Hematopoietic multipotent progenitor cell treated with erythropoietin and hydrocortisone succinate and interleukin-3 and kit ligand, for 17 days (in vitro differentiated cells): ENCODE measurements at places on chromosomes 4 and X.
A peak's percentile ranks its signal among the peaks of the same experiment; 100 is the strongest.

DNA sequence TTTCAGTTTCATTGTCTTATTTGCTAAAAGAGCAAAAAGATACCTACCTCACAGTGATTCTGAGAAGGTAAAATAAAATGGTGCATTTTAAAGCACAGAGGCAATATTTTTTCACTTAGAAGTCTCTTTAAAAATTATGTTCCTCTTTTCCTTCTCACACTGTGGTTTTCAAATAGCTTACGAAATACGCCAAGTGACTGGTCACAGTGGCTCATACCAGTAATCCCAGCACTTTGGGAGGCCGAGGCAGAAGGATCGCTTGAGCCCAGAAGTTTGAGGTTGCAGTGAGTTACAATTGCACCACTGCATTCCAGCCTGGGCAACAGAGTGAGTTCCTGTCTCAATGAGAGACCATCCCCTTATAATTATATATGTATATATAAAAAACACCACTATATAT is 372.6 kb downstream of the FBXO8 start:
- no peak for DNase-seq

- DNase-seq = no peak
These were observed 35.1 kb downstream of the FBXO8 start for GRCh38 chr4:174248407-174248806.

DNA sequence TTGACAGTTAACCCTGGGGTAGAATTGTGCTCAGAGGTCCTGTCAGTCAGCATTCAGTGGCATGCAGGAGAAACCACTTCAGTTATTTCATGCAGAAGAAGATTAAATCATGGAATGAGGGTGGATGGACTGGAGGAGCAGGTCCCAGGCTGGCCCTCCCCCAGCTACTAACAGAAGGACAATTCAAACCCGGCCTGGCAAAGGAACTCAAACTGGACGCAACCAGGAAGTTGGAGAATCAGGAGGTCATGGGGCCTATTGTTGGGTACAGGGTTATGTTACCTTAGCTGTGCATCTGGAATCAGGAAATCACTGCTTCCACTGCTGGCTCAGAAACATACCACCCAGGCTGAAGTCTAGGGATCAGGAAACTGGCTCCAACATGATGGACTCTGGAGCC is 121.4 kb downstream of the GPAT3 start:
- no peak for DNase-seq

DNA sequence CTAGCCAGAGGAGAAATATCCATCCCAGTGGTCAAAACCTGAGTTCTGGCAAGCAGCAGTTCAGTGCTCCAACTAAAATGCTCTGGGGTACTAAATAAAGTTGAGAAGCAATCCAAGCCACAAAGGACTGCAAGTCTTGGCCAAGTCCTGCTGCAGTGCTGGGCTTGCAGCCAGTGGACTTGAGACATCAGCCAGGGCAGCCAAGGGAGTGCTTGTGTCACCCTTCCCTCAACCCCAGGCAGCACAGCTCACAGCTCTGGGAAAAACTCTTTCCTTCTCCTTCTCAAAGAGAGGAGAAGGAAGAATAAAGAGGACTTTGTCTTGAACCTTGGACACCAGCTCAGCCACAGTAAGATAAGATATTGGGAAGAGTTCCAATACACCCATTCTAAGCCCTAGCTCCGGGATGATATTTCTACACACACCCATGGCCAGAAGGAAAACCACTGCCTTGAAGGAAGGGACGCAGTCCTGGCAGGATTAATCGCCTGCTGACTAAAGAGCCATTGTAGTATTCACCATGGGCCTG is 99.8 kb downstream of the PTCHD1 start:
- DNase-seq = no peak

DNA sequence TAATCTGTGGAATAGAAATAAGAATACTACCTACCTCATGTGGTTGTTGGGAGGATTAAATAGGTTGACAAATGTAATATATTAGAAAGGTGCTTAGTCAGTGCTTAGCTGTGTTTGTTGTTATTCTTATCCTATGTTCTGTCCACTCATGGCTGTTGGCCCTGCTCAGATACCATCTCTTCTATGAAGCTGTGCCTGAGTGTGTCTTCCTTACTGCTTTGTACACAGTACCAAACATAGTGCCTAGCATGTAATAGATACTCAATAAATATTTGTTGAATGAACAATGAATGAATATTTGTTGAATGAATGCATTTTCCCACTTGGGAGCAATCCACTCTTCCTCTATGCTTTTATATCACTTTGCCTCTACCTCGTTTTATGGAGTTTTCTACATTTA is 57.2 kb downstream of the NHS start:
- no peak for DNase-seq

- DNase-seq = no peak
These were observed 65.4 kb downstream of the ANKRD17 start for GRCh38 chr4:73193155-73193554.

- DNase-seq = no peak
These were observed 108.4 kb downstream of the LINC00632 start for GRCh38 chrX:140817943-140818342.

- DNase-seq = no peak
These were observed 493 bp upstream of the UCHL1 start for GRCh38 chr4:41256131-41256739.

- DNase-seq = no peak
These were observed 3.4 kb upstream of the GK start for GRCh38 chrX:30649859-30650258.

GRCh38 chr4:35167385-35167784 is 1076.9 kb downstream of the ARAP2 start:
- DNase-seq = no peak

DNA sequence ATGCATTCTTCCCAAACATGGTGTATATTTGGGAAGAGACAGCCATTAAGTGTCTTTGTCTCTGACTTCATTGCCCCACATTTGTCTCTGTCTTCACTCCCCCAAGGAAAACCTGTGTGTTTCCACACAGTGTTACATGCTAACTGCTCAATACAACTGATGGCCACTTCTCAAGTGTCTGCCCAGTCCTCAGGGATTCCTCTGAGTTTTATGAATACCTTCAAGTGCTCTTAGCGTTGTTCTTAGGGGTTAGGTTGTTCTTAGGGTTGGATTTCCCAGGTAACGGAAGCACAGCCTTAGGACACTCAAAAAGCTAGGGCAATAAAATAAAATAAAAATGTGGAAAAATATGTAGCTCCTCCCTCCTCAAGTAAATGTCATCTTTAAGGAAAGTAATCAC is 64.7 kb upstream of the PLAC8 start:
- DNase-seq = no peak

DNA sequence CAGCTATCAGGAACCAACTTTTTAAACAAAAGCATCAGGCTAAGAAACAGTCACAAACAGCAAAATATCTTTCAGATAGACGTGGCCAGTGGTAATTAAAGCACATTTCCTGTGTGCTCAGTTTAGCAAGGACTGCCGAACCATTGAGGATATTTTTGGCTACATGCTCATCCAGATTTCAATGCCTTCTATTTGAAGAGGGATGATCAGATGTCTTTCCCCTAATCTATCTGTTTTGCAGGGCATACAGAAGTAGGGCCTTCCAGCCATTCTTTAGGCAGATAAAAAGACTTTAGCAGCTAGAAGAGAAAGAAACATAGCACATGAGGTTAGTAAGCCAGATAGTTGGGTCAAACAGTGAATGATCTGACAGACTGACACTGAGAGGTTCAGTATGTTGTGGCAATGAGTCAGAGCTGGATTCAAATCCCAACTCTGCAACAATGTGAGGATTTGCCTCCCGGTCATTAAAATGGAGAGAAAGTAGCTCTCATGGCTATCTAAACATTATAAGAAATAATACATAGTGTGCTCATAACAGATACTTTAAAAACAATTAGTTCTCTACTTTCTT is 100.0 kb upstream of the PRKG2 start:
- DNase-seq = no peak

DNA sequence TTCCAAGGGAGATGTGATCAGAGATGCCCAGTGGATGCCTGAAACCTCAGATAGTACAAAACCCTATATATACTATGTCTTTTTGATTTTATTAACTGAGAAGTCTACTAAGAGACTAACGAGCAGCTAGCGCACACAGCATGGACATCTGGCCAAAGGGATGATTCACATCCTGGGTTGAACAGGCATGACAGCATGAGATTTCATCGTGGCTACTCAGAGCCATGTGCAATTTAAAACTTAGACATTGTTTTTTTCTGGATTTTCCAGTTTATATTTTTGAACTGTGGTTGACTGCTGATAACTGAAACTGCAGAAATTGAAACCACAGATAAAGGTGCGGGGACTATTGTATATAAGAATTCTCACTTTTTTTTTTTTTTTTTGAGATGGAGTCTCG is 2252.9 kb upstream of the AGA start:
- DNase-seq = no peak

GRCh38 chrX:23978491-23978890 is 48.5 kb downstream of the KLHL15 start:
- DNase-seq = no peak

DNA sequence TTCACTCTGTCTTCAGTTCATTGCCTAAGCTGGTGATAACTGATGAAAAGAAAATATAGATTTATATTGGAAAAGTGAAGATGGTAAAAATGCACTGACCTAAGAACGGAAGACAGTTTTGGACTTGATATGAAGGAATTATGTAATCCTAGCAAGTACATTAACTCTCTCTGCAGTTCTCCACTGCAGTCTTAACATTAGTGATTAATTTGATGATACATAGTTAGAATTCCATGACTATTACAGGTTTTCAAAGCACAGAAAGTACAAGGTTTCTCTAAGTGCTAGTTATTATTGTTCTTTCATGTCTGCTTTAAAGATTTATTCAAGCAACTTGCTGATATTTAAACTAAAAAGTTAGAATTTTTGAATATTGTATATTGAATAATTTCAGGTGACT is 1591.7 kb upstream of the ADGRL3 start:
- DNase-seq = no peak

DNA sequence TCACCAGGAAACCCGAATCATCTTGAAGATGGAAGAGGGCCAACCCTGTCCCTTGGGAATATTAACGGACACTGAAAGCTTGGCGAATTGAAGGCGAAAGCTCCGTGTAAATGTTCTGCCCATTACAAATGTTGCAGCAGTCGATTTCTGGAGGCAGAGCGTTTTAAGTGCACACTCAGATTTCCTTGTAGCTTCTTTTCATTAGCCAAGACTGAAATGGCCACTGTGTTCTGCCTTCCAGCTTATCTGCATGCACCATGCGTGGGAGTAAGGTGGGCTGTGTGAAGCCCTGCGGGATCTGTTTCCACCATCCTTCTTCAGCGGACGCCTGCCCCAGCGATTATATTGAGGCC is 1.3 kb downstream of the SMIM20 start:
- no peak for DNase-seq

GRCh38 chr4:62402088-62402806 is 1202.1 kb downstream of the ADGRL3 start:
- no peak for DNase-seq

GRCh38 chr4:107066621-107067020 is 30.5 kb upstream of the DKK2 start:
- DNase-seq = no peak

GRCh38 chr4:7043284-7044136 is at the start of gene TADA2B:
TADA2B (plus strand) TSS chr4:7043372; CDS start chr4:7043580, 208 bp downstream.
- DNase-seq = peak; percentile 59

DNA sequence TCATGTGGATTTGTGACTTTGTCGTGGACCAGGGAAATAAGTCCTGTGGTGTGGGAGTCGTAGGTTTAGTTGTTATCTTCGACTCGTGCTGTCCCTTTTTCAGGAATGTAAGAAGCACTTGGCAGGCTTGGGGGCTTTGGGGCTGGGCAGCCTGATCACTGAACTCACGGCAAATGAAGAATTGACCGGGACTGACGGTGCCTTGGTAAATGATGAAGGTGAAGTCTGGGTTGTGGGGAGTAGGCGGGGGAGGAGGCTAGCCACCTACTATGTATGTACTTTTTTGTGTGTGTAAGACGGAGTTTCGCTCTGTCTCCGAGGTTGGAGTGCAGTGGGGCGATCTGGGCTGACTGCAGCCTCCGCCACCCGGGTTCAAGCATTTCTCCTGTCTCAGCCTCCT is 1.2 kb downstream of the TAF1 start:
- DNase-seq = no peak

GRCh38 chrX:103414561-103414960 is 38.2 kb downstream of the BEX3 start:
- no peak for DNase-seq

GRCh38 chr4:3341760-3342159 is 48.9 kb downstream of the RGS12 start:
- no peak for DNase-seq

DNA sequence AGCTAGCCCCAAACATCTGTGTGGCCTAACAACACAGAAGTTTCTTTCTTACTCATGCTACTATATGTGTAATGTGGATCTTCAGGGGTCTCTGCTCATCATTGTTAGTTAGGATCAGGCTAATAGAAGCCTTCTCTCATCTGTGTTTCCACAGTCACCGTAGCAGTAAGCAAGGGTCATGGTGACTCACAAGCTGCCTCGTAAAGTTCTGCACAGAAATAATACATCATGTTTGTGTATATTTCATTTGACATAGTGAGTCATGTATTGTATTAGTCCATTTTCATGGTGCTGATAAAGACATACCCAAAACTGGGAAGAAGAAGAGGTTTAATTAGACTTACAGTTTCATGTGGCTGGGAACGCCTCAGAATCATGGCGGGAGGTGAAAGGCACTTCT is 38.7 kb downstream of the SLC4A4 start:
- DNase-seq = no peak

GRCh38 chrX:131923614-131924250 is 99.4 kb upstream of the STK26 start:
- peak; percentile 18 for DNase-seq

DNA sequence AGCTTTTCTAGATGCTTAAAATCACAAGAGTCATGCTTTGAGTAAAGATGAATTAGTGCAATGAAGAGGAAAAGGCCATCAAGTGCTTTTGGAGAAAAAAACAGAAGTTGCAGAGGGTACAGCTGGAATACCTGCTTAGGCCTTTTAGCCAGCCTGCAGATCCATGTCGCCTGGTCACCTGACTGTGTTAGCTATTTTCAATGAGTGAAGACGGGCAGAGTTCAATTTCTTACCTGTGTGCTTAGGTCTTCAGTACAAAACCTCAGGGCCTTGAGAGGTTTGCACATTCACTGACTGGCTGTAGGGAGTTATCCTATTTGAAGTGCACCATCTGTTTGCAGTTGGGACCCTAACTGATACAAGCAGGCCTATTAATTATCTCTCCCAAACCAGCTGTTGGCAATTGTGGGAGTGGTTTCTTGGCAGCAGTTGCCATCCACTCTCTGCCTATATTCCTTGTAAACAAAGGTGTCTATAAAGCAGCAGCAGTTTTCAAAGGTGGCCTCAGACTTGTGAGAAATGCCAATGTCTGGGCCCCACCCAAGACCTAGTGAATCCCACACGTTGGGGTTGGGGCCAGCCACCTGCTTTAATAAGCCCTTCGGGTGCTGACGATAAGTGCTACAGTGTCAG is 16.3 kb upstream of the FAT1 start:
- peak; percentile 59 for DNase-seq

DNA sequence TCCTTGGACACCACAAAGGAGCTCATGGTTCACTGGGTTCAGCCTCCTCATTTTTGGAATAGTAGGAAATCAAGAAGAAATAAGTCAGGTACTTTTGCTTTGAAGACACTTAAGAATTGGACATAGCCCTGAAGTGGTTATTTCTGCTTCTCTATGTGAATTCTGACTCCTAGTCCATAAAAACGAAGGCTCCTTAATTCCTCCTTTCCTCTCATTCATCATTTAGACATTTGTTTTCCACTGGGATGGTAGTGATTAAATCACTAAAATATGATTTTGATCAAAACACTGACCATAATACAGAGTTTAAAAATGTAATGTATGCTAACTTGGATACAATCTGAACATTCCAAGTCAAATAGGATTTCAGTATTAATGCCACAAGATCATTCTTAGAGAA is 34.7 kb upstream of the CYP2U1 start:
- DNase-seq = no peak
